ENCODE measurements at places on chromosomes 1 and 21.

DNA sequence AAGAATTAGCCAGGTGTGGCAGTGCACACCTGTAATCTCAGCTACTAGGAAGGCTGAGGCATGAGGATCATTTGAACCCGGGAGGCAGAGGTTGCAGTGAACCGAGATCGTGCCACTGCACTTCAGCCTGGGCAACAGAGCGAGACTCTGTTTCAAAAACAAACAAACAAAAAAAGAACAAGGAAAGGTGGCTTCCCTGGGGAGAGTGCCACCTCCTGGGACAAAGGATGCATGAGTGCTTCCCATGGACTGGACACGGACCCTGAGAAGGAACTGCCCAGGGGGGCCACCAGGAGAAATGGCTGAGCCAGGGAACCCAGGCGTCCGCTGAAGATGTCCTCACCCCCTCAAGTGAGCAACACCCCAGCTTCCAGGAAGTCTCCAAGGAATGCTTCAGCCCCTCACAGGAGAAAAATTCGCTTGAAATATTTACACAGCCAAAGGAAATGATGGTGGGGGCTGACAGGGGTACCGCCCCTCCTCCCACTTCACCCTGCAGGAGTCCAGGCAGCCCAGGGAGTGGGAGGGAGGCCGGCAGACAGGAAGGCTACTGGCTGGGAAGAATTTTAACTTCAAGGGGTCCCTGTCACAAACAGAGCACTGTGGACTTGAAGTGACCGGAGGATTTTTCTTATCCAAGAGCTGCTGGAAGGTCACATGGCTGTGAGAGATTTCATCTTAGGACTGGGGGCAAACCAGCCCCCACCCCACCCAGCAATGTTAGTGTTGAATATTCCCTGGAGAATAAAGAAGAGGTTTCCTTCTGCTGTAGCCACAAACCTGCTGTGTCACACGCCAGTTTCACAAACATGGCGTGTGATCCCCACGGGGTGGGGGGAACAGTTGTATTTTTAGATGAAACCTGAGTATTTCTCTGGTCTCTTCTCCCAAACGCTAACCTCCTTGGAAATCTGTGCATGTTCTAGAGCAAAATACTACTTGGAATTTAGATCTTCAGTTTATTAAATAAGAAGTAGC is 90.8 kb upstream of the SLC25A33 start:
- DNase-seq = no peak

- DNase-seq = no peak
Observed at GRCh38 chr21:46161633-46162592, 6.5 kb upstream of the FTCD start.

DNA sequence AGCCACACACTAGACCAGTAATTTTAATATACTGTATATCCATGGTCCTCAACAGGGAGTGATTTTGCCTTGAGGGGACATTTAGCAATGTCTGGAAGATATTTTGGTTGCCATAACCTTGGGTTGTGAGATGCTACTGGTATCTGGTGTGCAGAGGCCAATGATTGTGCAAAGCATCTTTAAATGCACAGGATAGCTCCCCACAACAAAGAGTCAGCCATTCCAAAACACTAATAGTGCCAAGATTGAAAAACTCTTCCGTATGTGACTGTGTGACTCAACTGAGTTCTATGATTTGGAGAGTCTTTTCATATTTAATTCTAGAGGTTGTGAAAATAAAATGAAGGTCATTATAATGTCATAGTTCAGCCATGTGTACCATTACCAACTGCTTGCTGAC is 141.4 kb upstream of the CACYBP start:
- no peak for DNase-seq

GRCh38 chr1:54973205-54973921 is 7.1 kb upstream of the TMEM61 start:
- DNase-seq = no peak

- DNase-seq = no peak
Observed at GRCh38 chr1:119510046-119510445, 3.0 kb downstream of the HSD3B1 start.

DNA sequence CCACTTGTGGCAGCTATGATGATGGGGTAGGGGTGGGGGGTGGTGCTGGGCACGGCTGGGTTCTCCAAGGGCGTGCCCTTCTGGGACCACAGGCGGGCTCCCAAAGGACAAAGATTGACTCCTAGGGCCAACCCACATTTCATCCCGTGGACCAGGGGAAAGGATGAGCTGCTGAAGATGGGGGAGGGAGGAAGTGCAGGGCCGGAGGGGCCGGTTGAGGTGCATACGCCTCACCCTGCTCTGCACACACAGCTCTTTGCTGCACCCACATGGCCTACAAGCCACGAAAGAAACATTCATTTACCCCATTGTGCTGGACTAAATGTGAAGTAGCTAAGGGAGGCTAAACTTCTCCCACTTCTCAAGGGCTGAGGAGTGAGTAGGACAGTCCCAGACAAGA is 34.2 kb upstream of the GNPAT start:
- DNase-seq = no peak

Measured in stimulated activated CD4-positive, alpha-beta T cell treated with anti-CD3 and anti-CD28 coated beads, Interleukin-1b, Interleukin-23, amount 100 ng/mL, for 24 hours (primary cell).